Astrocyte of the cerebellum (primary cell): ENCODE measurements at places on chromosomes 3 and 15.

DNA sequence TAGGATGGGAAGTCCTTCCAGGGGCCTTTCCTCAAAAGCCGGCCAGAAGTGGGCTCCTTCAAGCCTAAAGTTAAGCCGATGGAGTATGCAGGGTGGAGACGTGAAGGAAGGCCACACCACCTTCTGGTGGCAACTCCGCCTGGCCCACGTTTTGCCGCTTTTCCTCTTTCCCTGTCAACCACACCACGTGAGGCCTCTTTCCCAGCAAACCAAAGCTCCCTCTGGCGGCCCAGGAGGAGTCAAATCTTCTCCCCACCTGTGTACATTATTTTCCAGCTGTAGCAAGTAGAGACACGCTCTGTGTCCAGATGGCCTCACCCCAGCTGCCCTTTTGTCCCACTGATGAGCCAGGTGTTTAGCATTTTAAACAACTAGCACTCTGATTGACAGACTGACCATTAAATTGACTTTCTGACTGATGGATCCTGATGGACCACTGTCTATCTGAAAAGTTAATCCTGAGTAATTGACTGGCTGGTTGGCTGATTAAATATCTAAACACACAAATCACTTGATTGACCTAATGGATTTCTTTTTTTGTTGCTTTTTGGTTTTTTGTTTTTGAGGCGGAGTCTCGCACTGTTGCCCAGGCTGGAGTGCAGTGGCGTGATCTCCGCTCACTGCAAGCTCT, 59.6 kb upstream of the ZBTB38 start:
- no peak for DNase-seq

GRCh38 chr3:24119321-24119751, 174.2 kb downstream of the NR1D2 start:
- peak; percentile 27 for DNase-seq

DNA sequence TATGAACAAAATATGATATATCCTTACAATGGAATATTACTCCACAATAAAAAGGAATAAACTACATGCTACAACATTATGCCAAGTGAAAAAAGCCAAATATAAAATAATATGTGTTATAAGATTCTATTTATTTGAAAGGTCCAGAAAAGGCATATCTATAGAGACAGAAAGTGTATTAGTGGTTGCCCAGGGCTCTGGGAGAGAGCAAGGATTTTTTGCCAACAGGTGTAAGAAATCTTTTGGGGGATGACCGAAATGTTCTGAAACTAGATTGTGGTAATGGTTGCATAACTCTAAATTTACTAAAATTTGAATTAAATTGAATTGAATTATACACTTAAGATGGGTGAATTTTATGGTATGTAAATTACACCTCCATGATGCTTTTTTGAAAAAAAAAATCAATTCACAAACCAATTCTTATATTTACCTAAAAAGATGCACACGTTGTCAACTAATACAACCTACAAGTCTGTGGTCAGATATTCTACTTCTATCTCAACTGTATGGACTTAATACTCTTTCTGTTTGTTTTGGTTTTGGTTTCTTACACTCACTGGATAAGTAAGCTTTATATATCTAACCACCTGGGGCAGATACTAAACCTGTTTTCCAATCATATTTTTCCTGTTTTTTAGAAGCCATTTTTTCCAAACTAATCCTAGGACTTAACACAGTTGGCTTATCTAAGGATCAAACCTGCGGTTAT, 75.8 kb downstream of the FBN1 start:
- no peak for DNase-seq

DNA sequence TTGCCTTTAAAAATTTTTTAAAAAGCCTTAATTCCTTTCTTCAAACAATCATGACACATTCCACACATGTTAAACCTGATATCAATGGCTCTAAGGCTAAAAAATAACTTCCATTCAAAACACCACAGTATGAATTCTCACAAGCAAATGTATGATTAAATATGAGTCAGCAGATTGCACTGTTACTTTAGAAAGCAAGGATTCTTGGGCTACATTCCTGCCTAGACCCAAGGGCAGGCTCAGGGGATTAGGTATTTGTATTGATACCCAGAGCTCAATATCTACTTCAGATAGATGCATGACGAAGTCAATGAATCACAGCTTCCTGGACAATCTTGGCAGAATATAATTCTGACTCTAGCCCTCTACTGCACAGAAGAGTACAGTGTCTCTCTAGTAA, 65.7 kb downstream of the RARB start:
- peak; percentile 57 for DNase-seq

DNA sequence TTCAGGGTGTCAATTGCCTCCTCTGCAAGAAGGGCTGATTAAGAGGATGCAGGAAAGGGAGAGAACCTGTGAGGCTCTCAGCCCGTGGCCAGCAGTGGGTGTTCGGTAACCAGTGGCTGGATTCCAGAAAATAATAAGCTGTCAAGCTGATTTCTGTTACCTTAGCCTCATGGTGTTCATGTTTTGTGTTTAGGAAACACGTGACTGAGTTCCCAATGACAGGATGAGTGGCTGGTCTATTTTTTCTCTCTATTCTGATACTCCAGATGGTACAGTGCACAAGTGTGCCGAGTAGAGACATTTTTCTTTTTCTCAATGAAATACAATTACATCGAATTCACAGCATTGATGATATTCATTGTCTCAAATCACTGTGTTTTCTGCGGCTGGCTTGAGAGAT, 43.6 kb downstream of the EDEM1 start:
- no peak for DNase-seq

DNA sequence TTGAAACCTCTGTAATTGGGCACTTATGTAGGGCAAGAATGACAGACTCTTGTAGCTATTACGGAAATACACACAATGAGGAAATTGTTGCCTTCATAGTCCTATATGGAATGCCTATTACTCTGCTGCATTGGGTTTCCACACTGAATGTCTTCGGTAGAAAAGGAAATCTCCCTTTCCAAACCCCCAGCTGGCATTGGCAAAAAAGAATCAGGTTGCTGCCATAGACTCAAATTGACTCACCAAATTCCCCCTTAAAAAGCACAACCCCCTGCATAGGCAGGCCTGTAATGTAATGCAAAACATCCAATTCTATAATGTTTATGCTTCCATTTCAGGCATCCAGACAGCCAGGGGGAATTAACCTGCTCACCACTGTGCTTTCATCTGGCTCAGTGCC, 44.8 kb upstream of the NTRK3 start:
- DNase-seq: no peak

GRCh38 chr3:50388016-50388719, 28.8 kb upstream of the TMEM115 start:
- DNase-seq: no peak

DNA sequence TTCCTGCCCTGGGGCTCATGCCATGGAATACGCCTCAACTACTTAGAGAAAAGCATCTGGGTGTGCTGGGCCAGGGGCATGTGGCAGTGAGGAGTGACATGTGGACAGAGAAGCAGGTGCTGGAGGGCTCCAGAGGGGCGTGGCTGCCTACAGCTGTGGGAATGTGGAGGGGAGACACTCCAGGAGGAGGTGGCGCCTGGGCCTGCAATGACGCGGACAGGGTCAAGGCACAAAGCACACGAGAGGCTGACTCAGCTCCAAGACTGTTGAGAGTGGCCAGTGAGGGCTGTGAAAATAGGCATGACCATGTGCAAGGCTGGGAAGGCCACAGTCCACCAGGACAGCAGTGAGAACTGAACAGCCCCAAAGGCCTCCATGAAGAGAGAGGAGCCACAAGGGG, 48.5 kb downstream of the PTH1R start:
- peak; percentile 9 for DNase-seq

DNA sequence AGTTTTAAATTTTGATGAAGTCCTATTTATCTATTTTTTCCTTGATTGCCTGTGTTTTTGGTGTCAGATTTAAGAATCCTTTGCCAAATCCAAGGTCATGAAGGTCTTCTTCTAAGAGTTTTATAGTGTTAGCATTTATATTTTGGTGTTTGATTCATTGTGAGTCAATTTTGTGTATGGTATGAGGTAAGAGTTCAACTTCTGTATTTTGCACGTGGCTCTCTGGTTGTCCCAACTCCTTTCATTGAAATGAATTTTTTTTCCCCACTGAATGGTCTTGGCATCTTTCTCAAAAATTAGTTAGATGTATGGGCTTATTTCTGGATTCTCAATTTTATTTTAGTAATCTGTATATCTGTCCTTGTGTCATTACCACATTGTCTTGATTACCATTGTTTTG, 57.1 kb upstream of the STRIT1 start:
- no peak for DNase-seq

GRCh38 chr15:100430411-100430810, 88.6 kb upstream of the ADAMTS17 start:
- no peak for DNase-seq

- no peak for DNase-seq
These were observed 21.6 kb upstream of the RASA2 start for GRCh38 chr3:141465221-141465620.

DNA sequence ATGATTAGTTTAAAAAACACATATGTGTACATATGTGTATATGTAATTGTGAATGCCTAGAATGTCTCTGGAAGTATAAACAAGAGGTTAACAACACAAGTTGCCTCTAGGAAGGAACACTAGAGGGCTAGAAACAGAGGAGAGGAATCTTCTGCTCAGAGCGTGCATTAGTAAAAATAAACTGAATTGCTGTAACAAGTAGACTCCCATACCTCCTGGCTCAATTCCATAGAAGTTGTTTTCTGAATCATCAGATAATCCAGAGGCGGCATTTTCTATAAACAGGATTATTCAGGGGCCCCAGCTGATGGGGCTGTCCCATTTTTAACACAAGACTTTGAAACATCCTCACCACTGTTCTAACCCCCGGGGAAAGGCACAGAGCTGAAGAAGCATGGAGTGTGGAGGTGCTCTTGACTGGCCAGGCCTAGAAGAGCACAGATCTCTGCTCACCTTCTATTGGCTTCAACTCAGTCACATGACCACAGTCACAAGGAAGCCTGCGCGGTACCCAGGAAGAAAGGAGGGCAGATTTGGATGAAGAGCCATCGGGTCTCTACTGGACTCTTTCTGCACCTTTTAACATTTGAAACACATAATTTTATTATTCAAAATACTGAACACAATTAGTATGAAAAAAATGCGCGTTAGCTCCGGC, 145.7 kb downstream of the TLE3 start:
- no peak for DNase-seq

- no peak for DNase-seq
These were observed 103.7 kb upstream of the NR2E3 start for GRCh38 chr15:71706461-71707229.

DNA sequence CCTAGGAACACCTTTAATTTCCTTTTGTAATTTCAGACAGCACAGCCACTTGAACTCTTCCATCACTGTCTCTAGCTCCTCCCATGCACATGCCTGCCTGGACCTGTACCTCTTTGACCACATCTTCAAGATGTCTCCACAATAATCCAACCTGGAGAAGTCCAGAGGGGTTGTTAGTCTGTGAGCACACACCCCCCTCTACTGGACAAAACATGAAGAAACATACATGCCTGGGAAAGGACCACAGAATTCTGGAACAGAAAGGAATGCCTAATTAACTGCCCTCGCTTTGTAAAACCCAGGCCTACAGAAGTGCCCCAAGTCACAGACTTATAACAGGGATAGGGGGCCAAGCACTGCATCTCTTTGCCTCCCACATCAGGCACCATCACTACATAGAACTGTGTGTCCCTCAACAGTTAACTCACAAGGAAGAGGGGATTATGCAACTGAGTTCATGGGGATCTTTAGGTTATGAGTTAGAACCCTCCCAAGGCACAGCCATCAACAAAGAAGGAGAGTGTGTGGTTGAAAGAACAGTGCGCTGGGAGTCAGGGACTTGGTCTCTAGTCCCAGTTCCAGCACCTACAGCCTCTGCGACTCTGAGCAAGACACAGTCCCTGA, 61.7 kb downstream of the FMN1 start:
- DNase-seq: peak; percentile 60

GRCh38 chr15:60683156-60683555, 204.2 kb upstream of the ICE2 start:
- DNase-seq: peak; percentile 62

DNA sequence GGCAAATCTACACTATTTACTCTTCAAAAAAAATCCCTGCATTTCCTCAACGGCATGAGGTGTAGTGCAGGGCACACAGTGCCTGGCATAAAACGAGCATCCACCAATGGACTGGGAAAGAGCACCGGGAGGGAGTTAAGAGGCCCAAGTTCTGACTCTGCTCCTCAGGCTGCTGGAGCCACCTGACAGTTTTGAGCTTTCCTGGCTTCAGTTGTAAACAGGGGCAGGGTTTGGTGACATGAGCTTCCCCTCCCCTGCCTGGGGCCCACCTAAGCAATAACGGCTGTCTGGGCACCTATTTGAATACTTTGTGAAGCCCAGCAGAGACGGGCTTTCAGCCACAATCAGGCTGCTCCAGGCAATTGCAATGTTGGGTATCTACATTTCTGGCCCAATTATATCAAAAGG, 16.4 kb downstream of the CA12 start:
- DNase-seq: no peak

DNA sequence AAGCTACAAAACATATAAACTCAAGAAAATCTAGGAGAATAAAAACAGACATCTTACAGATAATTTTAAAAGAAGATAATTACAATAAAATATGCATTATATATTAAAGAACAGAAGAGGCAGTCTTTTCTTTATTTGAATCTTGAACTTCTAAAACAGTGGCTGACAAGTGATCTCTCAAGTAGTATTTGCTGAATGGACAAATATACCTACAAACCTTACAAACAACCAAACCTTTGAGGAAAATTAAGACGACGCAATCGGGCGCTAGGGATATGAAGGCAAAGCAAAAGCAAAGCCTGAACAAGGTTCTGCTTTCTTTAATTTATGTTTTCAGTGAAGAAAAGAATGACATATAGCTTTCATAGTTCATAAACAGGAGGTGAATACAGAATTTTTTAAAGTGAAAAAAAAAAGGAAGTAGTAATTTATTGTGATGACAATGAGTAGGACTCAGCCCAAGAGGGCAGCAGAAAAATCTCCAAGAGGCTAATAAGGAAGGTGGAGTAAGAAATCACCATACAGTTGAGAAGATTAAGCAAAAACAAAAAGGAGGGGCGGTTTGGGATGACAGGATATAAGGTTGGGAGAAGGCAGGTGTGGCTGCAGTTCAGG, 347.8 kb downstream of the TBC1D5 start:
- no peak for DNase-seq

- DNase-seq: no peak
These were observed 51.8 kb upstream of the SSR3 start for GRCh38 chr3:156606729-156607128.

GRCh38 chr3:21447476-21448151, 303.4 kb downstream of the ZNF385D start:
- peak; percentile 49 for DNase-seq

DNA sequence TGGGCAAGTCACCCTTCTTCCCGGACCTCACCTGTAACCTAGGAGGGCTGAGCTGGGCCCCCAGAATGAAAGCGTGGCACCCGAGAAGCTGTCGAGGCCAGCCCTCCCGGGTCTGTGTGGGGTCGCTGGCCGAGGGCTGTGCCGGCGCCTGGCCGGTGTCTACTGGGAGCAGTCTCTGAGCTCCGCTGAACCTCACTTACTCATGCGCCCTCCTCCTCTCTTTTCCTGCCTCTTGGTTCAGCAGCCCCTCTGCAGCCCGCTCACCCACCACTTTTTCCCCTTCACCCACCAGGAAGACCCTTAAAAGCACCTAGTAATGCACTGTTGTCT, 419 bp downstream of the HYKK start:
- no peak for DNase-seq
